ENCODE measurements at places on chromosomes 3 and 15. TPM values are rescaled to one million over a fixed set of nuclear protein-coding genes. Genes with fewer than 3 reads are reported as not detected.

The PAQR5 gene
- total RNA-seq: 1.2 TPM

The RFC4 gene
- total RNA-seq: 9.6 TPM

GRCh38 chr15:74525309-74525708 is 15.7 kb upstream of the ARID3B start:
- DNase-seq: no peak

DNA sequence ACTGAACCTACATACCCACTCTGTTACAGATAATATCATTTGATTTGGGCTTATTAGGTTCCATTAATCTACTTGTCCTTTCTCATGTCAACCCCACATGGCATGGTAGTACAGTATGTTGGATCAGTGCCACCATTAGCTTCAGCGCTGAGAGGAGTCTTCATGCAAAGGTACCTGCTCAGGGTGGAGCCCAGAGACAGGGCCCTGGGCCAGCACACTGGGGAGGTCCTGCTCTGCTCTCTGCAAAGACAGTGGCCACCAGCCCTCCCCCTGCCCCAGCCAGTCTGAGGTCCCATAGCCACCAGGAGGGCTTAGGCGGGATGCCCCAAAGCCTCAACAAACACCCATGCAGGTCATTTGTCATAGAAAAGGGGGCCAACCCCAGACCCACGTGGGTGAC is 71.0 kb downstream of the ATP10A start:
- no peak for DNase-seq

- peak; percentile 79 for DNase-seq
These were observed 35.7 kb downstream of the NGRN start for GRCh38 chr15:90300988-90301706.

- DNase-seq: no peak
These were observed 9.8 kb downstream of the KLHL6 start for GRCh38 chr3:183545708-183546107.

- no peak for DNase-seq
These were observed 21.5 kb upstream of the USP3 start for GRCh38 chr15:63482874-63483323.
